ENCODE measurements at places on chromosomes 2 and 18.

DNA sequence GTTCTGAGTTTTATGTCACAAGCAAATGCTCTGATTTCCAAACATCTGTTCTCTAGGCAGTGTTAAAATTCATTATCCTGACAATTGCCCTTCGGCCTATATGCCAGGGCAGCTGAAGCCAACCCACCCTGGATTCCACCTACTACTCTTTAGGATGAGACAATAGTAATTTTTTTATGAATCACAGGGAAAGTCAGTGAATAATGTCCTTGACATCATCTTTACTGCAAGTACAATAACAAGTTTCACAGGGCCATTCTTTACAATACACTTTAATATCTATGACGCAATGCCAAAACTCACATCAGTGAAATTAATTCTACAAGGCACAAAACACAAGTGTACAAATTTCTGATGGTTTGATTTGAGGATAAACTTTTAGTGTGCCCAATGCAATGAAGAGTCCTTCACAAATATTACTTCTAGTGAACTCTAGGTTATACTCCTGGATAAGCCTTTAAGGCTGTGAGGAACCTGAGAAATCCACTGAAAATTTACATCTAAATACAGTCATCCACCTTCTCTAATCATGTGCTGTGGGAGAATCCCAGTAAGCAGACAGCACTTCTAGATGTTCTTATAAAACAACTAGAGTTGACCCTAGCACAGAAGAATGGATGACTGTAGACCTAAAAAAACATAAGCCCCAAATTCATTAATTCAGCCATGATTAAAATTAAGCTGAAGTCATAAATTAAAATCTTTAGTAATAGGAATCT, 77.3 kb upstream of the CTLA4 start:
- no peak for DNase-seq

GRCh38 chr2:236644502-236644911, 74.9 kb downstream of the ACKR3 start:
- no peak for DNase-seq

DNA sequence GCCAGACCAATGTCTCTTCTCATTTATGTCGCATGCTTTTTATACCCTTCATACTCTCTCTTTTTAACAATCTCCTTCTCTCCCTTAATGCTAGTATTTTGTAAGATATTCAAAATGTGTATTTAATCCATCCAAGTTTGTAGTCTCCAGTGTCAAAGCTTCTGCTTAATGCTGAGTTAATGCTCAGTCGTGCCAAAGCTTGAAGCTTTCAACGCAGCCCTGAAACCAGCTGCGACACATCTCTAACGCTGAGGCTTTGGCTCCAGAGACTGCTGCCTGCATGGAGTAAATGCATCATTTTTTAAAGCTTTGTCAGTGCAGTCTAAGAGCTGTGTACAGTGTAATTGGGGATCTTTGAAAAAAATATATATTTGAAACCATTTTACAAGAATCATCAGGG, 2108.8 kb upstream of the PIK3C3 start:
- no peak for DNase-seq

DNA sequence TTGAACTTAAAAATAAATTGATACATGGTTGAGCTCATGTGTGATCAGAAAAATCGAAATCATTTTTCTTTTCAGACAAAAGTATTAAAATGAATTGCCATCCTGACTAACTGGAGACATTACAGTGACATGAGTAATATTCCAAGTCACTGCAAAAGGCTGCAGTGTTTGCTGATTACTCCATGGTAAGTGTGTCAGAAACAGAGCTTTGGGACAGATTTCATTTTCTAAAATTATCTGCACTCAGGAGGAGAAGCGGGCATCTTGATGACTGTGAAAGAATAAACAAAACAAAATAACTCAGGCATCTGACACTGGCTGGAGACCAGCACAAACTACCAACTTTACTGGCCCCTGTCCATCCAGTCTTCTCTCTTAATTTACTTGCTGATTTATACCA, 312.3 kb upstream of the PIK3C3 start:
- no peak for DNase-seq

DNA sequence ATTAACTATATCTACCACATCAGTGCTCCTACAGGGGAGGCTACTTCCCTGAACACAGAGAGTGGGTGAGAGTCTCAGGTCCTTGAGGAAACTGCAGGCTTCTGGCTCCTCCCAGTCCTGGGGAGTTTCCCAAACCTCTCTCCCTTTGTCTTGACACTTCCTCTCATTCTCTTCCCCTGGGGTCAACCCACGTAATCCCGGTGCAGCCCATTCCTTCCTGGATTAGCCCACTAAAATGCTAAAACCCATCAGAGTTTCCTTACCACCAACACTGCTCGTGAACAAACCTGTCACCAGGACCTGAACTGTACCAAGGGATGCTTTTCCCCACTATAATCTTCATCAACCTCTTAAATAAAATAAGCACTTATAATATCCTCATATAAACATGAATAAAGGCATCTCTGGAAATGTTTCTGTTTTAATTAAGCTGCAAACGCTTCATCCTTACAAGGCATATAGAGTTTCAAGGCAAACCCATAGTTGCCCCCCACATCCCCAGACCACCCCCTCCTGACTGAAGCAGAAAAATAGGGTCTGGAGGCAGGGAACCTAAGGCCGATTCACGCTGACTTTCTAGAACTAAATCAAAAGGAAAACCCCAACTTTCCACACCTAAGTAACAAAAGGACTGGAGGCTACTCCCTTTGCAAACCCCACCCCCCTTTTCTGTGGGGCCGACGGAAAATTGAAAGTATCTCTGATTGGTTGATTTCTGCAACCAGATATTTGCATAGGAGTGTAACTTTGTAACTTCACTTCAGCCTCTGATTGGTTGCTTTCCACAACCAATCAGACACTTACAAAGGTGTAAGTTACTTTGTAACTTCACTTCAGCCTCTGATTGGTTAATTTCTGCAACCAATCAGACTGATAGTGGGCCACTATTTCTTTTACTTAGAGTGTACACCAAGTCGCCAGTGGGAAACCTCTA, 19.0 kb downstream of the TMSB10 start:
- DNase-seq = no peak

DNA sequence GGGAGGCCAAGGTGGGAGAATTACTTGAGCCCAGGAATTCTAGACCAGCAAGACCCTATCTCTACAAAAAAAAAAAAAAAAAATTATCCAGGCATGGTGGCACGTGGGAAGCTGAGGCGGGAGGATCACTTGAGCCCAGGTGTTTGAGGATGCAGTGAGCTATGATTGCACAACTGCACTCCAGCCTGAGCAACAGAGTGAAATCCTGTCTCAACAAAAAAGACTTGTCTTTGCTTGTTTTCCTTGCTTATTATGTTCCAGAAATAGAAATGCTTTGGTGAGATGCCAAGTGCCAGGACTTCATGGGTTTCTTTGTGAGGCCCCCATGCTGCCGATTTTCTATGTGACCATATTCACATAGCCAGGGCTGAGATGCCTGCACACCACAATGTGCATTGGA, 9.0 kb downstream of the DCDC2C start:
- DNase-seq = no peak

DNA sequence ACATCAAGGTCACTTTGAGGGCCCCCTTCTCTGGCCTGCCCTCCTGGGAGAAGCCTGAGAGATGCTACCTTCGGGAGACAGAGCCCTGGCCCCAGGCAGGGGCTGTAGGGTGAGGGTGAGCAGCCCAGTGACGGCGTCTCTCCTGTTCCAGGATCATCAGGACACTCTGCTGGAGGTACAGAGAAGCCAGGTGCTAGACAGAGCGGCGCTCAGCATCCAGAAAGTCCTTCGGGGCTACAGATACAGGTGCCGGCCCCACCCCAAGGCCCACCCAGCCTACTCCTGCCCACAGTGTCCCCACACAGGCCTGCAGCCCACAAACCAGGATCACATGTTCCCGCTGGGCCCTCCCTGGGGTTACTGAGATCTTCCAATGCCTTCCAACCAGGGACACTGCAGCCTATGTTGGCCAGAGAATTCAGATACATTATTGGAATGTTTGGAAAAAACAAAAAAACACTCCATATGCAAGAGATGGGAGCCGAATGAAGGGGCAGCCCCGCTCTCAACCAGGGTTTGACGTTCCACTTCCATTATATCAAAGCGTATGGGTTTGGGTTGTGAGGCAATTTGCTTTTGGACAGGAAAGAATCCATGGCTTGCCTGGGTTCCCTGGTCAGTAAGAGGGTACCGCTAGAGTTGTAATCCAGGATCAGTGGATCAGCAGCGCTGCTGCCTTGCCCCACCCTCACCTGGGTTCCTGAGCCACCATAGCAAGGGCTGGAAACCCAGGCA, 49.5 kb upstream of the GPR17 start:
- no peak for DNase-seq

DNA sequence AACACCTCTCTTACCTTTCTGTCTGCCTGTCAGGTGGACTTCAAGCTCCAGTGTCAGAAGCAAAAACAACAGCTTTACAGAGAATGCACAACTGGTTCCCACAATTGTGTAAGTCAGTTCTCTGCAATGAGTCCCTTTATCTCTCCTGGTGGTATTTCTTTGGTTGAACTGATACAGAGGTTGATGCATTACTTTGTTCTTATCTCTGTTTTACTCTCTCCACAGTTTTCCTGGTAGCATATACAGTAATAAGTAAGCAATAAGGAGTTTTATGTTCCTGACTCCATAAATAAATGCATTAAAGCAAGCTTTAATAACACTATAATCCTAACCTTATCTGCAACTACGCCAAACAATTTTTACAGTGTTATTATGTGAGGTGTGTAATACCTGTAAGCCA, 310.3 kb upstream of the GYPC start:
- no peak for DNase-seq

- no peak for DNase-seq
These were observed 36.7 kb upstream of the NEB start for GRCh38 chr2:151770995-151771394.

DNA sequence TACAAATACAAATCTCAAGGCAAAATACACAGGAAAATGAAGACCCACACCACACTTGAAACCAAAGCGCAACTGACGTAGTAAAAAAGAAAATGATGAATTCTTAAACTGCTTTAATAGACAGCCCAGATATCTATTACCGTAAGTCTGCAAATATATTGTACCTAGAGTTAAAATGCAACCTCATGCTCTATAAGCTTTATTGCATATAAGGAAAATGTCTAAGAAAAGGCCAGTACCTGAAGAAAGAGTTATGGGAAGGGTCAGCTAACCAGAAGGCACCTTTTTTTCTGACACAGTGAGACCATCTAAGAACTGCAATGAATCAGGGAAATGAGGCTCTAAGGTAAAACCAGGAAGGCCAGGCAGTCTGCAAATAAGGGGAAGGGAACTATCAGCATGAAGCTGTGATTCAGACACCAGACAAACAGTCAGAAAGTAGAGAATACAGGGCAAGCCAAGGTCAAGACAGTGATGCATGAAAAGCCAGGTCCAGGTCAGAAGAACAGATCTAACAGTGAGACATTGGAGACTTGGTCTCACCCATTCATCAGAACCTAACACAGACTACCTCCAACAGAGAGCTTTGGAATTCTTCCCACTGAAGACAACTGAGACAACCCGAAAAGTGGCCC, 46.9 kb downstream of the PDE11A start:
- DNase-seq = no peak

GRCh38 chr2:220499225-220499624, 871.8 kb downstream of the SLC4A3 start:
- DNase-seq = no peak

- no peak for DNase-seq
These were observed 8.4 kb downstream of the ITSN2 start for GRCh38 chr2:24351981-24352380.

DNA sequence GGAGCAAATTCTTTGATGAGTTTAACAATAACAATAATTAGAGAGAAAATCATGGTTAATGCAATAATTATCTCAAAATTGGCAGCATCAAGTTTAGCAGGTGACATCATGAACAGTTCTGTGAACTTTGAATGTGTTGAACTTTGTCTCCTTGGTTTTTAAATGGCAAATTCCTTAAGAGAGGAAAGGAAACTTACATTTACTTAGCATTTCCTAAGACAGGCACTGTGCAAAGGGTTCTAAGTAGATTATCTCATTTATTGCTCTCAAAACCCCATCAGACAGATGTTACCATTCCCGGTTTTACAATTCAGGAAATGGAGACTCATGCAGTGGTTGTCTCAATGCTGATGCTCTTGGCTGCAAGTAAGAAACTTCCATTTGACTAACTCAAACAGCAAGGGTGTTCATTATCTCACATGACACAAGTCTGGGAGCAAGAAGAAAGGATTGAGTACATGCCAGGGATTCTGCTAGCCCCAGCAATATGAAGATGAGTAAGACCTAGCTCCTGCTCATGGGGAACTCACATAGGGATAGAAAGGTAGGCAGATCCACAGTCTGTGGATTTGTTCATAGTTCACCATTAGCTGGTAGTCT, 81.3 kb upstream of the ITGA6 start:
- no peak for DNase-seq

- DNase-seq = no peak
These were observed 57.8 kb upstream of the NEUROD1 start for GRCh38 chr2:181738074-181738473.

DNA sequence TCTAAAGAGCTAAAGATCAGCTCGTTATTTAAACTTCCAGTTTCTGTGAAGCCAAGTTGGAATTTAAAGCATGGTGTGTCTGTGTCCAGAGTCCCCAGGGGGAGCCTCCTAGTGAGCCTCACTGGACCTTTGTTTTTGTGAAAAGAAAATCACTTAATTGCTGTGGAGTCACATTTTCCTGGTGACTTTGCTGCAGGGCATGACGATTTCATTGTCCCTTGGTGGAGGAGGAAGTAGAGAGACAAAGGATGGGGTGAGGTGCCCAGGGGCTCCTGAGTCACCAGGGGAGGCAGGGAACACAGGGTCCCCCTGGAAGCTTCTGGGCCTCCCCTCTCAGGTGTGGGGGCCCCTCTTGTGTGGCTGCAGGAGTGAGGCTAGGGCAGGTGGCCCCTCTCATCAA, 19.7 kb downstream of the ATP6V1C2 start:
- no peak for DNase-seq

DNA sequence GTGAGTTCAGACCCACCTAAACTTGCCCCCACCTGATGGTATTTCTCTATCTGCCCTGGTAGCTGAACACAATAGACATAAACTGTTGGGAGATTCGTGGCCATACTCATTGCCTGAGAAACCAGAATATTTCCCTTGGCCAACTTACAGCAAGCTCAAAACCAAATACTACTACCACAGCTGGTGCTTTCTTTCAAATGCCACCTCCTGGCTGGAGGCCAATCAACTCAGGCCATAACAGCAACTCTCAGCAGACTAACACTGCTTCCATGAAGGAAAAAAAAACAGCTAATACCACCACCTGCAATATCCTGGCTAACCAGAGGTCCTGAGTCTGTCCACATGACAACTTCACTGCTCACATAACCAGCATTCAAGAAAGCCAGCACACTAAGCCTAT, 373.1 kb downstream of the CMPK2 start:
- DNase-seq = no peak

GRCh38 chr2:121309801-121310200, 24.8 kb upstream of the TFCP2L1 start:
- DNase-seq = no peak

GRCh38 chr2:42317486-42317885, 43.5 kb downstream of the COX7A2L start:
- no peak for DNase-seq

GRCh38 chr2:60334610-60335009, 218.8 kb downstream of the BCL11A start:
- no peak for DNase-seq
